Activated CD4-positive, alpha-beta T cell treated with anti-CD3 and anti-CD28 coated beads for 36 hours (primary cell): ENCODE measurements at places on chromosomes 1 and 21. TPM values are rescaled to one million over a fixed set of nuclear protein-coding genes. Genes with fewer than 3 reads are reported as not detected.

DNA sequence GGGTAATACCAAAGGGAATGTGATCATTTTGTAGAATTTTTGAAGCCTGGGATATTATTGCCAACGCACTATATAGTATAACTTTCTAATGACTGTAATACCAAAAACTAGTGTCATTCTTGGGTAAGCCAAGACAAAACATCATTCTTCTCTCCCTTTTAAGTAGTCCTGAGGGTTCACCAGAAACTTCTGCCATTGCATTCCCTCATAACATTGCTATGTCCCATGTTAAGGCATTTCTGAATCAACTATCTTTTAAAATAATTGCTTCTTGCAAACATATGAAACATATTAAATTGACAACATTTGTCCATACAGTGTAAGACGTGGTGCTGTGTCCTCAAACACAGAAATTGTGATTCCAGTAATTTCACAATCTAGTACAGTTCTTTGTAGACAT, 29.9 kb upstream of the C1orf21 start:
- no peak for DNase-seq

VPS45 gene
- 20.6 TPM for total RNA-seq

DNA sequence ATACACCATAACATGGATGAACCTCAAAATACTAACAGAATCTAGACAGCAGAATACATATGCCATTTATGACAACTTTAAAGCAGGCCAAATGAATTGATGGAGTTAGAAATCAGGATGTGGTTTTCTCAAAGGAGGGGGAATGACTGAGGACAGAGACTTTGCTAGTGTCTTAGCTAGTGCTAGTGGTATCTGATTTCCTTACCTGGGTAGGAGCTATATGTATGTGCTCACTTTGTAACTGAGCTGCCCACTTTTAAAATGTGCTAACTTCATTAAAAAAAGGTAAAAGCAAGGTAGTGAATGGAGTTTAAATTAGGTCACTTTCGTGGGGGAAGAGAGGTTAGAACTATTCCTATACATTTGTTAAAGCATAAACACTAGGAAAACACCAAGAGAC, 2.6 kb downstream of the GTF2B start:
- no peak for DNase-seq

DNA sequence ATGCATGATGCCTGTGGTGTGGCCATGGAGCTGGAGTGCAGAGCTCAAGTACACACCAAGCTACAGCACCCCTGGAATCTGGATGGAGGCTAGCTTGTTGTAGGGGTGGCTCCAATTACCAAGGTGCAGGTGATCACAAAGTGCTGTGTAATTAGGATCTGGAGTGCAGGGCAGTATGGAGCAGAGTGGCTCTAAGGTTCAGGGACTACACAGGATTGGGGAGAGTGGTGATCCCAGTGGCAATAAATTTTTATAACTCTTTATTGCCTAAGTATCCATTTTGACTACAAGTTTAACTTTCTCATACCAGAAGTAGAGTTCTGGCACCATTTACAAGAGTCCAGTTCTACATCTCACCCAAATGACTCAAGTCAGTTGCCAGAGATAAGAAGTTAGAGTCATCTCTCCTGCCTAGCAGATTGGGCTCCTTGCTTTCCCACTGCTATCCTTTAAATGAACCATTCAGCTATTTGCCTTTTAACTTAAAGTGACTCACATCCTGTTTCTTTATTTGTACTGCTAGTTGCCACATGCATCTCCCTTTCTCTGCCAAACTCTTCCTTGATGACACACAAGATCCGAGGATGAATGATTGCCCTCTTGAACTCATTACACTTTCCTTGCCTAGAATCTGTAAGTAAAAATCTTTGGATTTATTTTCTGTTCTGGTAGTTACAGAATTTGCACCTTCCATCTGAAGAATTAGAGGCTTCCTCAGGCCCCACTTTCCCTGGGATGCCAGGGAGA, 427.2 kb downstream of the KCNT2 start:
- no peak for DNase-seq

MAP1LC3C gene
- not detected for total RNA-seq

S100A5 gene
- 2.4 TPM for total RNA-seq

GRCh38 chr1:98393719-98394118, 267.8 kb upstream of the SNX7 start:
- DNase-seq: no peak

CD84 gene
- 14.8 TPM for total RNA-seq
